ENCODE measurements at places on chromosomes 1 and 21.

DNA sequence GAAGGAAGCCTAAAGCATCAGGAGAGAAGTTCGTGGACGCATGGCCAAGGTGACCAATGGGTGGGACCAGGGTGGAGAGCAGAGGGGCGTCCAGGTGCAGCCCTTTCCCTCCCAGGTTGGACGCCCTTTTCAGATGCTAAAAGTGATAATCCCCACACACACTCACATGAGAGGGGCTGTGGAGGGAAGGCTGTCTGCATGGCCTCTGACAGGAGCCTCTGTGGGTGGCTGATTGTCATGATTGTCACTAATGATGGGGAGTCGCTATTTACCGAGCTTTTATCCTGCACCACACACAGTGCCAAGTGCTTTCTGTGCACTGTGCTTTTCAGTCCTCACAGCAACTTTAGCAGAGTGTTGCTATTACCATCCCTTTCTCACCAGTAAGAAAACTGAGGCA, 27.1 kb upstream of the C1QA start:
- DNase-seq, result no peak

- no peak for DNase-seq
Measured at GRCh38 chr1:236565530-236565929, 38.8 kb downstream of the HEATR1 start.

DNA sequence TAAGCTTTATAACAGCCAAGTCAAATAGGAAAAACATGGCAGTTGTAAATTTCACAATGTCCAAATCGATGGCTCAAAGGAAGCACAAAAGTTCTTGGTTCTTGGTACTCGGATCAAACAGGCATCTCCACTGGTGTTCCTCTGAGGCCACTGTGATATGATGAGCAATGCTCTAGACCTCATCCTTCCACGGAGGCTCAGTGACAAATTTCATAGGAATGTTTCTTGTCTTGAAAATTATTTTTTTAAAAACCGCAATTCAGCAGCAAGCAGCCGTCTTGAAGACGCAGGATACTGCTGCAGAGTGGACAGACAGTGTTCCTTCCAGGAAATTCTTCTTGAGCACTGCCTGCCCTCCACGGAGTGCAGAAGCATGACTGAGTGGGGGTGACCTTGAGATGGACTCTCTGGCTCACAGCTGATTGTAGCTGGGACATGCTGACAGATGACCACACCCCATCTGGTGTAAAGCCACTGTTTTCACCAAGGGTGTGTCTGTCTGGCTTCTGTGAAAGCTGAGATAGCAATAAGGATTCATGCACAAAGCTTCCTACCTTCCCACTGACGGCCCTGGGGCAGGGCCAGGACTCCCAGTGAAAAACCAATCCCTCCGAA, 61.9 kb downstream of the TIAM1 start:
- DNase-seq, result no peak

- no peak for DNase-seq
Measured at GRCh38 chr1:49630156-49630555, 393.6 kb downstream of the AGBL4 start.

GRCh38 chr1:175894581-175894980, 151.2 kb upstream of the TNR start:
- no peak for DNase-seq

DNA sequence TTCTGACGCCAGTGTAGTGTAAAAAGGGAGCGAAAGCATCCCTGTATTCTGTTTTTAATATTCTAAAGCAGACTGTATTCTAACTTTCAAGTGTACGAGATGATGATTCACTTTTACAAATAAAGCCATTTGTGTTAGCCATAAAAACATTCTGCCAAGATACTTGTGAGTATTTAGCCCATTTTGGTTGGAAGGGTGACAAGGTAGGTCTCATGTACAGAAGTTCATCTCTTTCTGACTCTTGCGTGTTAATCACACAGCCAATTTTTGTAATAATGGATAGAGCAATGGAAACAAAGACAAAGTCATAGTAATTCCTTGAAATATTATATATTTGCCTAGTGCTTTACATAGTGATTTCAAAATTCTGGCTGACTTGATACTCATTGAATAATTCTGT, 125.3 kb upstream of the GREM2 start:
- no peak for DNase-seq

DNA sequence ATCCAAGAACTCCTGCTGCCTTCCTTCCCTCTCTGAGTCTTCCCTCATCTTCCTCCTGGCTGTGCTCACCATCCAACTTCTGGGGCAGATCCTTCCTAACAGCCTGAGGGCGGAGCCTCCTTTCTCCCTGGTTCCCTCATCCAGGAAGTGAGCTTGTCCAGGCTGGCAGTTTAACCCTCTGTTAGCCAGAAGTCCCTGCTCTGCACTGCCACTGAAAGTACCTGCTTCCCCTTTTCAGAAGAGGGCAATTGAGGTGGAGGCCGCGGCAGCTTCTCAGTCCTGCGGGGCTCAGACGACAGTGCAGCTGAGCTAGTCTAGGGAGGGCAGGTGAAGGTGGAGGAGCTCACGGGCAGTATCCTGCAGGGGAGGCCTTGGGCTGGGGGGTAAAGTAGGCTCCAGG, 149.1 kb downstream of the FCRL5 start:
- DNase-seq, result no peak

All from CD4-positive, alpha-beta T cell treated with Interleukin-17A for 4 hours (primary cell).